ENCODE measurements at places on chromosomes 11 and 22.

DNA sequence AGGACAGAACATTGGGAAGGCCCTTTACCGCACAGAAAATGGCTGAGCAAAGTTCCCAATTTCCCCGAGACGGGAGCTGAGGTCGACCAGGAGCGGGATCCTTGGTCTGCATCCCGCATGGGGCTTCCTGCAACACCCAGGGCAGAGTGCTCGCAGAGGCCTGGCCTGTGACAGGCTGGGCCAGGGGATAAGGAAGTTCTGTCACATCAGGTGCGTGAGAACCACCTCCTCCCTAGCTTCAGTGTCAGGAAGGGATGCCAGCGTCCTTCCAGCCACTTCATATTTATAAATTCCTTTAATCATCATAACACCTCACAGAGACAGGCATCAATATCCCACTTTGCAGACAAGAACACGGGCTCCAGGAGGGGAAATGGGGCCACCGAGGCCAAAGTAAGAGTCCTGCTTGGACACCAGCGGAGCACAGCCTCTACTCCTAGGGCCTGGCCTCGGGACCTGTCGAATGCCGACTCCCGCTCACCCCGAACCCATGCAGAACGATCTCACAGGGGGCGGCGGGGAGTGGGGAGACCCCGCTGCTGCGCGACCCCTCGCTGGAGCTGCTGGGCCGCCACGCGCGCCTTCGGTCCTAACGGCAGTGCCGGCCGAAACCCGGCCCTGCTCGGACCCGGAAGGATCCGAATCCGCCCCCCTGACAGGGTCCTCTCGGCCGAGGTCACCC is 532 bp downstream of the BET1L start:
- DNase-seq: no peak

DNA sequence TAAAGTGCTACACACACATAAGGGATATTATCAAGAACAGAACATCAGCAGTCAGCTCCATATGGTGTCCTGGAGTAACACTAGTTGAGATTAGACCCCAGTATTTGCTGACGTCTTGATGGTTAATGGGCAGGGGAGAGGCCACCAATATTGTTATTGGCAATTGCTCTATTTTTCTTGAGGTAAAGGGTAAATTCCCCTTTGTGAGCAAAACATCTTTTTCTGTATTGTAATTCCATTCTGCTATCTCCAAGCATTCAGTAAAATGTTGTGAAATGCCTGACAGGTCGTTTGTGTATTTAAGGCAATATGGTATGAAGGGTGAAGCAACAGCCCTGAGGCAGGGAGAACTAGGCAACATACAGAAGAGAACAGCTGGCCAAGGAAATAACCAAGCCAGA is 21.9 kb downstream of the PC start:
- no peak for DNase-seq

DNA sequence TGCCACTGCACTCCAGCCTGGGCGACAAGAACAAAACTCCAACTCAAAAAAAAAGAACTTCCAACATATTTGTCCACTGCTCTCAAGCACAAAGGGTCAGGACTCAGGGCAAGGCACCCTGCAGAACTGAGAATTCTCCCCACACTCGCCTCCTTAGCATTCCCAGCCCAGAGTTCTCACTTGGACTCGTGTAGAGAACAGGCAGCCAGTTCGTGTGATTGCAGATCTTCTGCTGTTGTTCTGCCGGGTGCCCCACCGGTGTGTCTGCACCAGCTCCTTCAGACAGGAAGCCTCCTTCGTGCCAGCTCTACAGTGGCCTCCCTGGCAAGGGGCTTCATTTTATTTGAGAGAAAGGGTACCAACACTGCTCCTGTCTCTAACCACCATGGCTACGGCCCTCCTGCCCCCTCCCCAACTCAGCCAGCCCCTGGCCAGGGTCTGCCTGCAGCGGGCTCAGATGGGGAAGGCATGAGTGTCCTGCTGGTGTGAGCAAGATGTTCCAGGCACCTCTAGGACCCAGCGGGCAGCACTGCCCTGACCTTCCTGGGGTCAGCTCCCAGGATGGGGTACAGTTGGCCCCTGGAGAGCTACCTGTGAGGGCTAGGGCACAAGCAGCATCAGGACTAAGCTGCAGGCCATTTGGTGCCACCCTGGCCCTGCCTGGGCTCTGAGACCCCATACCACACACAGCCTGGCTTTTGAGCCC is 19.5 kb upstream of the SCGB1A1 start:
- no peak for DNase-seq

- peak; percentile 65 for DNase-seq
These were observed 2.7 kb downstream of the ADM start for GRCh38 chr11:10307400-10308200.

GRCh38 chr22:28239941-28240340 is 320.9 kb upstream of the PITPNB start:
- no peak for DNase-seq

DNA sequence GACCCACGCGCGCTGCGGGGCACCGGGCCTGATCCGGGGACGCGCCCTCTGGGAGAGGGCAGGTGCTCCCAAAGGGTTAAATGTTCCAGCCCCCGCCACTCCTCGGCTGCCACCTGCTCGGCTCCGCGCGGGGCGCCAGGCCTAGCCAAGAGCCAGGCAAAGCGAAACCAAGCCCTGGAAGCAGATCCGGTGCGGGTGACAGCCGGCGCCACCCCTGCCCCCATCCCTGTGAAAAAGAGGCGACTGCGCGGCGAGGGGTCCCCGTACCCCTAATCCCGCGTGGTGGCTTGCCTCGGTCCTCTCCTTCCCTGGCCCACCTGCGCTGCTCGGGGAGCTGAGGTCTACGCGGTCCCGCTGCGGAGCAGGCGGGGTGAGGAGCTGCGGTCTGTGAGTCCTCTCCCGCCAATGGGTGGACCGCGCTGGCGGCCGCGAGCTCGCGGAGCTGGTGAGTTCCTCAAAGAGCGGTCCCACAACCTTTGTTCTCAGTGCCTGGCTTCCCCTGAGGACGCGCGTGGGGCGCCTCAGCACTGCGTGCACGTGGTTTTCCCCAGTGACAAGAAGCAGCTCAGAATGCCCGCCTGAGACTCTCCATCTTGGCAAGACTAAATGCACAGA is at the start of gene ME3:
Gene ME3, minus strand, starts transcription at position 610 of the 615 bp plus-strand sequence.
- DNase-seq: no peak

- no peak for DNase-seq
These were observed 34.1 kb downstream of the CD44 start for GRCh38 chr11:35173011-35173511.

- DNase-seq: no peak
These were observed 14.7 kb downstream of the ZBTB44 start for GRCh38 chr11:130299978-130300377.

GRCh38 chr11:28924004-28924403 is 815.8 kb downstream of the METTL15 start:
- no peak for DNase-seq

GRCh38 chr11:10824888-10825287 is 16.2 kb upstream of the EIF4G2 start:
- no peak for DNase-seq

DNA sequence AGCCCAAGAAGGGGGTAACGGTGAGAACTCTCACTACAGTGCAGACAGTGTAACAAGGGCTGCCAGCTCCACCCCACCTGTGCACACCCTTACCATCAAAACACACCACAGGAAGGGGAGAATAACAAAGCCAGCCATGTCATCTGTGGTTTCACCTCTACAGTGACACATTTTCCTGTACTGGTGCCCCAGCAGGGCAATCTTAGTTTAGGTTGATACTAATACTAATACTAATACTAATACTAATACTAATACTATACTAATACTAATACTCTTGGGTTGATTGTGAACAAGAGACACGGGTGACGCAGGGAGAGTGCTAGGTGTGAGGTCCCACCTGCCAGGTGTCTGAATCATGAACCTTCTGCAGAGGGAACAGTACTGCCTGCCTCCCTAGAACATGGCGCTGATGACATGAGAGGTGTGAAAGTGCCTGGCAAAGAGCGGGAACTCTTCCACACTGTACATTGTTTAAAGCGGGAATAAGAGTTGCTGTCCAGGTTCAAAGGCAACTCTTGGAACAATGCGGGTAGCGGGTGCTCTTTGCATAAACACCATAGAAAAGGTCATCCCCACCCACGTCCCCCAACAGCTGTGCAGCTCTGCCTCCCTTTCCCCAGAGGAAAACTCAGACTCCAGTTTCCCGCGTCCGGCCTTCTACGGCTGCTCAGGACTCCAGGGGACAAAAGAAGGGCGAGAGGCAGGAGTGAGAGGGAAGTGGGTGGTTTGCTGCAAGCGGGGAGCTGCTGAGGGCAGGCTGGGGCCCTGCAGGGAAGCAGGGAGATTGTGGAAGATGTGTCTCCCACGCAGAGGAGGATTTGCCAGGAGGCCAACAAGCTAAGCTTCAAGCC is 25.0 kb upstream of the TMPRSS4 start:
- peak; percentile 51 for DNase-seq

GRCh38 chr11:44651535-44652155 is 75.1 kb upstream of the TSPAN18 start:
- no peak for DNase-seq

- DNase-seq: no peak
These were observed 41.8 kb downstream of the LIF start for GRCh38 chr22:30204742-30205111.

DNA sequence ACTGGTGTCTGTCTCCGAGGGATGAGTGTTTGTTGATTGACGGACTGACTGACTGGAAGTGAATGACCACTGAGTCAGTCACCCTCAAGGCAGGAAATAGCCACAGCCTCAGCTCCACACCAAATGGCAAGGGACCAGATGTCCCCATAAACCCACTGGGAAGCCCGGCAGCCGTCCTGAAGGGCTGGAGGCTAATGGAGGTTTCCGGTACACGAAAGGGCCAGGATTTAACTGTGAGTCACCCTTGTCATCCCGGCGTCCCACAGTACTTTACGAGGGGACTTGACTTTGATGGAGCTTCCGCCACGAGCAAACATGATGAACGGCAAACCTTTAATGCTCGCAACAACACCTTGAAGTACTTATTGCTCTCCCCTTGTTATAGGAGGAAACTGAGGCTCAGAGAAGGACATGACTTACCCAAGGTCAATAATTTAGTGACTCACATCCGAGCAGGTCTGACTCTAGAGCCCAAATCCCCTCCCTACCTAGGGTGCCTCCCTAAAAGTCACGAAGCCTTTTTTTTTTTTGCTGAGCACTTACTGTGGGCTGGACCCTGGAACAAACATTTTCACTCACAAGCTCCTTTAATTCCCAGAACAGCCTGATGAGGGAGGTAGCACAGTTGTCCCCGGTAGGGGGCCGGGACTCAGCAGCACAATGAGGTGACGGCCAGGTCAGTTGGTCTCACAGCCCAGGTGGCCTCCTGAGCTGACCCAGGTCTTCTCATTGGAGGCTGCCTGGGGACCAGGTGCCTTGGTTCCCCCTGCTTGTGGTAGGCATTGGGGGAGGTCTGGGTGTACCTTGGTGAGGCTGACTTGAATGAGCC is 25.2 kb upstream of the GCAT start:
- DNase-seq: no peak

- DNase-seq: no peak
These were observed 153.3 kb downstream of the FCHSD2 start for GRCh38 chr11:72988821-72989220.

DNA sequence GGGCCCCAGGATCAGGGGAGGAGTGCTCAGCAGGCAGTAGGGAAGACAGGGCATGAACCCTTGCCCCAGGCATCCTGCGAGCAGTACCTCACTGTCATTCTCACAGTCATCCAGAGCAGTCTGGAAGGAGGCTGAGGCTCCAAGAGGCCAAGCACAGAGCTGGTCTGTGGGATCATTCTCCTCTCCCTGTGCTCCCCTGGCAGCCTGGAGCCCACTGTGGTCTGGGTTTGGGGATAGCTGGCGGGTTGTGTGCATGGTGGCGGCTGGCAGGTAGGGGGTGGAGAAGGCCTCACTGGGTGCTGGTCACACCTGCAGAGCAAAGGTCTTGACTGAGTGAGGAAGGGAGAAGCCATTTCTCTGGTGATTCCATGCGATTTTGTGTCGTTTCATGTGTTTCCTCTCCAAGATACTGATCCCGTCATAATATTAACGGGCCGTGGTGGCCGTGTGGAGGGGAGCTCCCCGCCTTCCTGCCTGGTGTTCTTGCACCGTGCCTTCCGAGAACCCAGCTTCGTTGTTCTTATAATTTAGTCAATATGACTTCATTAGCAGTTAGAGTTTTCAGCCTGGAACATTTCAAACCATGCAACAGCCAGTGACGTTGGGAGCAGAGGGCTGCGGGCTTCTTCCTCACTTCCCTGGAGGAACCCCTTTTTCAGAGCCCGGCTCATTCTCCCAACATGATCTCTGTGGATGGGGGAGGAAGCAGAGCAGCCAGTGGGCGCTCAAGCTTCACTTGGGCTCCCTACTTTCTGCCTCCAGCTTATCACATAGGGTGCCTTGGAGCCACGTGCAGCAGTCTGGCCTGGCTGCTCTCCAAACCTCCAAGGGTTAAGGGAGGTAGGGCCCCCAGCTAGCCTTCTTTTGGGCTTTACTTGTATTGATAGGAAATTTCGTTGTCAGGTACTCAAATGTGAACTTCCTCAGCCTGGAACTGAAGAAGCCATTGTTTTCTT is 20.8 kb upstream of the ADORA2A start:
- DNase-seq: no peak

- DNase-seq: no peak
These were observed 119.1 kb downstream of the MN1 start for GRCh38 chr22:27682437-27682836.

DNA sequence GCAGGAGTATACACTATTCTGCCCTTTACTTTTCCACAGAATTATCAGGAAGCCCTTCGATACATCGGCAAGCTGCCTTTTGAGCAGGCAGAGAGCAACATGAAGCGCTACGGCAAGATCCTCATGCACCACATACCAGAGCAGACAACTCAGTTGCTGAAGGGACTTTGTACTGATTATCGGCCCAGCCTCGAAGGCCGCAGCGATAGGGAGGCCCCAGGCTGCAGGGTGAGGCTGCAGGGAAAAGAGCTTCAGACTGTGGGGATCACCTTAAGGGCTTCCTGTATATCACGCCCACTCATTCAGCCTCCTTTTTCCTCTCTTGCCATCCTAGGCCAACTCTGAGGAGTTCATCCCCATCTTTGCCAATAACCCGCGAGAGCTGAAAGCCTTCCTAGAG is 6.8 kb upstream of the HMBS start:
- DNase-seq: no peak

GRCh38 chr11:43242401-43242800 is 69.4 kb upstream of the API5 start:
- no peak for DNase-seq

- DNase-seq: no peak
These were observed 123.1 kb downstream of the PKNOX2 start for GRCh38 chr11:125287491-125288210.

- DNase-seq: no peak
These were observed 7.4 kb upstream of the MDK start for GRCh38 chr11:46373787-46374740.

DNA sequence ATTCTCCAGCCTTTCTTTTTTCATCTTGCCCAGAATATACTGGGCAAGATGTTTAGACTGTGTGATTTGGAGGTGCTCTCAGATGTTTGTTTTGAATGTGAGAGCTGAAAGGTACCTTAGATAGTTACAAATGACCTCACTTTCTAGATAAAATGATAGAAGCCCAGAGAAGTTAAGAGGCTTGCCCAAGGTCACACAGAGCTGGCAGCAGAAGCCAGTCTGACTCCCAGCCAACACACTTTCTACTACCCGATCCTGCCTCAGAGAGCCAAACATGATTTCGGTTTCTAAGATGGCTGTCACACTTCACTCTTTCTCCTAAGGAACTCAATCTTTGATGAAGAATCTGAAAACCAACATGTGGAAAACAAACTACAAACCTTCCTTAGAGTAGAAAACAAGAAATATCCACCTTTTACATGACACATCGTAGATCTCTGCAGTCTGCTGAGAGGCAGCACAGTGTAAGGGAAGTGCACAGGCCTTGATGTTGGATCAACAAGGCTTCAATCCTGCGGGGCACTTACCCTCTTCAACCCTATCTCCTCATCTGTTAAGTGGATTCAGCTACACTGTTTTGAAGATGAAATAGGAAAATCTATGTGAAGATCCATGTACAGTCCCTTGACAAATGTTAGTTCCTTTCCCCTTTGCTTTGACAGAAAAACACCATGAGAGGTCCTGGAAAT is 58.6 kb downstream of the SYTL2 start:
- no peak for DNase-seq
